EL (cell line): ENCODE measurements at places on chromosomes 1 and 21.

DNA sequence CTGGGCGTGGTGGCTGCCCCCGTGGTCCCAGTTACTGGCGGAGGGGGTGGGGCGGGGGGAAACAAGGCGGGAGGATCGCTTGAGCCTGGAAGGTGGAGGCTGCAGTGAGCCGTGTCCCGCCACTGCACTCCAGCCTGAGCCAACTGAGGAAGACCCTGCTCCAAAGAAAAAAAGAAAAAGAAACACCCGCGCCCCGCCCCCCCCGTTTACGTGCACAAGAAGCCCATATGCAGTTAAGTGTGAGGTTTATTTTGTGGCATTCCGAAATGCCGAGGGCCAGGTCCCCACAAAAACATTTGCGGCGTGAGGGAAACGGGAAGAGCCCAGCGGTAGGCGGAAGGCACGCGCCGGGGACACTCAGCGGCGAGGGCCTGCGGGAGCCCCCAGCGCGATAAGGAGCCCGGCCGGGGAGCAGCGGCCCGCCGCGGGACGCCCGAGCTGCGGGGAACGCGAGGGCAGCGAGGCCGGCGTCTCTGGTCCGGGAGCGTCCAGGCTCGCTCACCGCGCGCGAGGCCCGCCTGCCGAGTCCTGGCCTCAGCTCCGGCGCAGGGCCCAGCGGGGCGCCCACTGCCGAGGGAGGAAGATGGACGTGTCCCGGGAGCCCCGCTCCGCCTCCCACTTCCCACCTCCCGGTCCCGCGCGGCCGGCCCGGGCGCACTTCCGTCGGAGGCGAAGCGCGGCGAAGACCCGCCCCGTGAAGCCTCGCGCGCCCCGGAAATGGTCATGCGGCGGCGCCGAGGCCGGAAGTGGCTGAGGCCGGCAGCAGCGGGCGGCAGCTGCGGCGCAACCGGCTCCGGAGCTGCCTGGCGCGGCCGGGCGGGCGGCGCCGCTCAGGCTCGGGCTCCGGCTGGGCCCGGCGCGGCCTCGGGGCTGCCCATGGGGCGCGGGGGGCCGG is at the start of gene TRAPPC10:
Gene TRAPPC10, plus strand, starts transcription at position 731 of the 895 bp plus-strand sequence. CDS start 185 bp downstream, outside the sequence.
- peak; percentile 85 for DNase-seq

DNA sequence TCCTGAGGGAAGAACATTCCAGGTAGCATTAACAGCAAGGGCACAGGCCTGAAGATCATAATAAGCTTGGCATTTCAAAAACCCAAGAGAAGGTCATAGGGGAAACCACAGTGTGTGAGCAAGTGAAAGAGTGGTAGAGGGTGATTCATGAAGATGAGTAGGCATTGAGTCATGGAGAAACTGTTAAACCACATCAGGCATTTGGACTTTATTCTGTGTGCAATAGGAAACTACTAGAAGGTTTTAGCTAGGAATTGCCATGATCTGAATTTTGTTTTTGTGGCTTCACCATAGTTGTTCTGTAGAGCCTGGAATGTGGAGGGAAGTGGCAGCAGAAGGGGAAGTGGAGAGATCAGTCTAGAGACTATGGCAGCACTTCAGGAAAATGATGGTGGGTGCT is 359.0 kb upstream of the PTBP2 start:
- DNase-seq, result peak; percentile 99

DNA sequence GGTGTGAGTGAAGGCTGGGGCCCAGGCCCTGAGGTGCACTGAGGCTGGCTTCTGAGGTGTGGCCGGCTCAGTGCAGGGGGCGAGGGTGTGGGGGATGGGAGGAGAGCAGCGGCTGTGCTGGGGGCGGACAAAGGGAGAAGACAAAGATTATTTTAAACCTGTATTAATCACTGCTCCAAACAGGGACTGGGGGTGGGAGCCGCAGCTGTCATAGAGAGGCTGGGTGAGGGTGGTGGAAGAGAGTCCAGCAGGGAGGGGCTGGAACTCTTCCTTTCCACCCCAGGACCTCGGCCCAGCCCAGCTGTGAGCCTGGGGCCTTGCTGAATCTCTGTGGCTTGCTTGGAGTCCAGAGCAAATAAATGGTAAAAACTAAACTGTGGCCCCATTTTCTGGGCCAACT is 106.9 kb downstream of the KCND3 start:
- DNase-seq, result no peak

- no peak for DNase-seq
These were observed 188.9 kb upstream of the MAP1LC3C start for GRCh38 chr1:242187816-242188215.

- DNase-seq, result peak; percentile 52
These were observed 19.9 kb upstream of the EDN2 start for GRCh38 chr1:41504114-41505035.

GRCh38 chr1:76418531-76418930 is 344.0 kb downstream of the ST6GALNAC3 start:
- no peak for DNase-seq

GRCh38 chr1:221263831-221264767 is 384.9 kb downstream of the HLX start:
- peak; percentile 80 for DNase-seq

DNA sequence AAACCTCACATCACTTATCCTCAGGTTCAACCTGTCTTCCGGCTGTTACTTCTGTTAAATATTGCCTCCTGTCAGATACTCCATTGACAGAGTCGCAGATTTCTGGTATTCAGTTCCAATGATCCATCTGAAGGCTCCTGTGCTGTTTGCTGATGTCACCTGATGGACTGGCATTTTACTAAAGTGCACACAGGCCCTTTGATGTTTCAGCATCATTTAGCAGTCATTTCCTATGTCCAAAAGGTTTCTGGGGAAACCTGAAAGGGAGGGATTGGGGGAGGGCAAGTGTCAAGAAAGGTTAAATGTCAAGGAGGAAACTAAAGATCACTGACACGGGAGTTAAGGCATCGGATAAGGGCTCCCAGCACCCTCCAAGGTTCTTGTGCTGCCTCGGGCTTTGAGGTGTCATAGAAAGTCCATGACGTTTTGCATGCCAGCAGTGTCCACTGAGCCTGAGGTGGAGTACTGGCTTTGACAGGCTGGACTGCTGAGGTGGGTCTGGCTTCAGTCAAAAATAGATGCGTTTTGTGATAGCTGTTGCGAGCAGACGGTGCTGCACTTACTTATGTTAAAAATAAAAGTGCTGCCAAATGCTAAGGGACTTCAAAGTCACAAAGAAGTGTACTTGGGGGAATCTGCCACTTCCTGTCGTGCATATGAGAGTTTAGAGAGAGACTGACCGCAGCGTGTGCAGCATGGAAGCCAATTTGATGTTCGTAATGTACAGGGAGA is 30.8 kb downstream of the XCL2 start:
- no peak for DNase-seq

DNA sequence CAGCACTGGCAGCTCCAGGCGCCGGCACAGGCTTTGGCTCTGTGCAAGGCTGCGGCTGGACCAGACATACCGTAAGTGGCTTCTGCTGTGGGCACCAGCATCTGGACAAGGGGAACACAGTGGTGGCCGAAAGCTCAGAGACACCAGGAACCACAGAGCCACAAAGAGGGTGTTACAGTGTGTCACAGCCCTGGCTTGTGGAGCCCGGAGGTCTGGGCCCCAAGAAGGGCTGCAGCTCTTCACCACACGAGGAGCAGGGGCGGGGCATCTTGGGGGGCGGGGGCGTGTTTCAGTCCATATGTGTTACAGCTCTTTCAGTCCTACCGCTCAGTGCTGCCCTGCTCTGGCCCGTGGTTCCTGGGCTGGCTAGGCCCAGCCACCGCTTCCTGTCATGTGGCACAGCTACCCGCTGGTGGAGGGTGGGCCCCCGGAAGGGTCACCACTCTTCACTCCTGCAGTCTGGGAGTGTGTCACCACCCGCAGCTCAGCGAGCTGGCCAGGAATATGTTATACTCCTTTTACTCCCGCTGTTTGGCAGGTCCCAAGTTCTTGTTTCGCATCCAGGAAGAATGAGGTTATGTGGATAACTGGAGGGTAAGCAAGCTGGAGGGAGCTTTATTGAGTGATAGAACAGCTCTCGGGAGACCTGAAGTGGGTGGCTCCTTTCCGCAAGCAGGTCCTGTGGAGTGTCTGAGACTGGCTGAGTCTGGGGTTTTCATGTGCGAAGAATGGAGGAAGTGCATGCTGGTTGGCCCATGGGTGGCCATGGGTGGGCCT is 3.3 kb upstream of the LSM10 start:
- DNase-seq, result no peak

DNA sequence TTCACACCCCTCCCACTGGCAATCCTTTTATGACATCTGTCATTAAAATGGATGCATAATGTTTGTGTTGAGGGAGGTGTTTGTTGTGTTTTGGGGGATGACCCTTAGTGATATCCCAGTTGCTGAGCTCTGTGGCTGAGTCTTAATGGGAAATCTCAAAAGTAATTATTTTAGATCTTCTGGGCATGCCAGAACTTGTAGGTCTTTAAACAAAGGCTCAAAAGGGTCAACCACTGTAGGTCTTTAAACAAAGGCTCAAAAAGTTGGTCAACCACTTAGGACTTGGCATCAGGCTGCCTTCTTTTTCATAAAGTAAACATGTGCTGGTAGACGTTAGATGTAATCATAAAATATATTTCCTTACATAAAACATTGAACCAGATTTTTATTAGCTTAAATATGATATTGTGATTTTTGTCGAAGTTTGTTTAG is 78.0 kb downstream of the CDC14A start:
- no peak for DNase-seq

- no peak for DNase-seq
These were observed 728.4 kb upstream of the ADAMTS5 start for GRCh38 chr21:27695246-27695645.

GRCh38 chr1:57551476-57551875 is 127.6 kb upstream of the DAB1 start:
- DNase-seq, result no peak

- no peak for DNase-seq
These were observed 55.0 kb downstream of the PLPPR5 start for GRCh38 chr1:98949621-98950020.

DNA sequence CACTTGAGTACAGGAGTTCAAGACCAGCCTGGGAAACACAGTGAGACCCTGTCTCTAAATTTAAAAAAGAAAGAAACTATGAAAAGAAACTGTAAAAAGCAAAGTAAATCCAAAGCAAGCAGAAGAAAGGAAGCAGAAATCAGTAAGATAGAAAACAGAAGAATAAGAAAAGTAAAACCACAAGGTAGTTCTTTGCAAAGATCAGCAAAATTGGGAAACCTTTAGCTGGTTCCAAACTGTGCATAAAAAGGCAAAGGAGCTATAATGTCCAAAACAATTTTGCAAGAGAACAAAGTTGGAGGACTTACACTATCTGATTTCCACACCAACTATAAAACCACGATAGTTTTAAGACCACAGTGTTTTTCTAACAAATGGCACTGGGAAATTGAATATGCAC is 218.8 kb downstream of the RPS6KC1 start:
- DNase-seq, result no peak

DNA sequence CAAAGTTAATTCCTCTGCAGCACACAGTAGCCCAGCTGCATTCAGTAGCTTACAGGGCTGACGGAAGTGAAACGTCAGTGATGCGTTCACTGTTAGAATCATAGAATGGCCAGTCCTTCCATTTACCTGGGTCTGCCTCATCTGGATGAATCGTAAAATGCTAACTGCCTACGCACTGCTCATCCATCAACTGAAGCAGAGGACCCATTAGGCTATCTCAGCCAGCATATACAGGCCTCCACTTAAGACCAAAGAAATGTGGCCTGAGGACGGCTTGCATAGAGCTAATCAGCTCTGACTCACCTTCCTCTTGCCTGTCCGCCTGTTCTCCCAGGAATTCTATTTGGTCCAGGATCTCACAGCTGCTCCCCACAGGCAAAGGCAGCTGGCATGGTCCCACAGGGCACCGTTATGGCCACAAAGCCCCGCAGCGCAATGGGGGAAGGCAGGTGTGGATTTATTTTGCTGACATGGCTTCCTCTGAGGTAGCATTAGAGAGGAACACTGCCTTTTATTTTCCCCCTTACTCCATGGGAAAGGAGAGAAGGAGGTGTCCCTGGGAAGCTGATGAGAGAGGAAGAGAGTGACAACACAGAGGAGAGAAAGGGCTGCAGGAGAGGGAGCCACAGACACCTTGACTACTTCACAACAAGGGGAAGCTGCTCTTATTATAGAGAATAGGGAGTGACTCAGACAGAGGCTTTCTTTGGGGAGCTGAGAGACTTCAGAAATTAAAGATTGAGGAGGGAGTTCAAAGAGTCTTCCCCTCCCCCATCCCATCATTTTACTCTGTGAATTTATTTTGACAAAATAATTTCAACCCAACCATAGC is 177.6 kb downstream of the HHIPL2 start:
- DNase-seq, result peak; percentile 92

DNA sequence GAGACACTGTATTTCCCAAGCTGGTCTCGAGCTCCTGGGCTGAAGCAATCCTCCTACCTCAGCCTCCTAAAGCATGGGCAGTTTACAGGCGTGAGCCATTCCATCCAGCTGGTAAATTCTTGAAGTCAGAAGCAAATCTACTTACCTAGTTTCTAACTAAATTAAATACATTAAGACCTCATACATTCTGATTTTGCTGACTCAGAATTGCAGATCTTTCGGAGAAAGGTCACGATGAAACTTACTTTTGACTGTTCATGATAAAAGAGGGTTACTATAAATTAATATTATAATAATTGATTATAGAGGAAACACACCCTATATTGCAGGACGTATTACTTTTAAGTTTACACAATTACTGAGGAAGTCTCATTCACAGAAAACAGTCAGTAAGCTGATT is 132.3 kb downstream of the ZZZ3 start:
- no peak for DNase-seq

GRCh38 chr1:151756291-151756690 is 7.0 kb downstream of the MRPL9 start:
- peak; percentile 46 for DNase-seq

- DNase-seq, result peak; percentile 90
These were observed 3.3 kb upstream of the FCRL6 start for GRCh38 chr1:159798893-159799292.

- no peak for DNase-seq
These were observed 11.0 kb downstream of the BECN2 start for GRCh38 chr1:241968611-241969010.

- DNase-seq, result no peak
These were observed 18.9 kb downstream of the SDE2 start for GRCh38 chr1:225980005-225980836.

DNA sequence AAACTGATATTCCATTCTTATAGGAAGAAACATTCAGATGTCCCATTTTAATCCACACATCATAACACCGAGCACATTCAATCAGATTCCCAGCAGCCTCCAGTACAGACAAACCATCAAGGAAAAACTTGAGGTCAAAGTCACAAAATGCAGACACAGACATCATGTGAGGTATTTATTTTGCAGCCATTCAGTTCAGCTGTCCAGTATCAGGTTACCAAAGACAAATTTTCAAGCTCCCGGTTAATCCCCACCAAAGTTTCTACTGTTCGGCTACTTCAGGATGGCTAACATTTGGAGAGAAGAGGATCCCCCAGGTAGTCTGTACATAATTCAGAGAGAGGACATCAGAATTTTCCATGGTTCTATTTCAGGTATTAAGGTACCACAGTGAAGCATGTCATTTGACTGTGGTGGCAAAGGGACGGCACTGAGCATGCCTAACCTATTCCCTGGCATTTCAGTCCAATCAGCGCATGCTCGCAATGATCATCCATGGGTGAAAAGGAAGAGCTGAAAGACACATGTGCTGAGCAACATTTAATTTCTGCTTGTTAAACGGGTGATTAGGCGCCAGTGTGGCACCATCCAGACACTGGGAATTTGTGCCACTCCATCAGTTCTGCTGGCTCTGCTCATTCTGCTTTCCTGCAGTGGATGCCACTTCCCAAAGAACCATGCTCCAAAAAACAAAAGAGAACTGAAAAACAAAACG is 13.6 kb upstream of the NDC1 start:
- no peak for DNase-seq
